ENCODE measurements at places on chromosomes 7 and 10.

- DNase-seq: no peak
Measured at GRCh38 chr10:125607689-125608290, 75.2 kb downstream of the TEX36 start.

DNA sequence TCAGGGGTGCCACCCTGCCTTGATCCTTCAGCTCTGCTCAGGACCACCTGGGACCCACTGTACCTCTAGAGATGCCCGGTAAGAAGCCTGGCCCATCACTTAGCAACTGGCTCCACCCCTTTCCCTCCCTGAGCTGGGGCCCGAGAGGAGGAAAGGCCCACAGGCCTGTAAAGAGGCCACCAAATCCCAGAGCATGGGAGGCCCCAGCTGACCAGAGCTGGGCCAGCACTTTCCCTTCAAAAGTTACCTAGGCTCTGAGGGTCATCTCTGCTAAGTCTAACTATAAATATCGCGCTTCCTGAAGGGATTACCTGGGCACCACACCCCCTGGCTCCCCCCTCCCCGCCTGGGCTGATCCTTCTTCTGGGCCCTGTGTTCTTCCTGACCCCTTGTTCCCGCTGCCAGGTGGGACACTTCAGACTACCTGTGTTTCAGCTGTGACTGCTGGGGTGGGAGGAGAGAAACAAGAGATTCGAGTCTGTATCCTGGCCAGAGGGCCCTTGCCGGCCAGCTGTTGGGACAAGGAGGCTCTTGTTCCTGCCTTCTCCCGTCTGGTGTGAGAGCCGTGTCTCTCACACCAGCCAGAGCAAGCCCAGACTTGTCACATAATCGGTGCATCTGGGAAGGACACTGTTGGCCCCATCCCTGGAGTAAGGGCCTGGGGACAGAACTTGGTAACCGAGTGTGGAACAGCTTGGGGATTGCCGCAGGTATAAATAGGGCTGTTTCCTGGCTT, 22.8 kb upstream of the ANKRD2 start:
- DNase-seq: no peak

DNA sequence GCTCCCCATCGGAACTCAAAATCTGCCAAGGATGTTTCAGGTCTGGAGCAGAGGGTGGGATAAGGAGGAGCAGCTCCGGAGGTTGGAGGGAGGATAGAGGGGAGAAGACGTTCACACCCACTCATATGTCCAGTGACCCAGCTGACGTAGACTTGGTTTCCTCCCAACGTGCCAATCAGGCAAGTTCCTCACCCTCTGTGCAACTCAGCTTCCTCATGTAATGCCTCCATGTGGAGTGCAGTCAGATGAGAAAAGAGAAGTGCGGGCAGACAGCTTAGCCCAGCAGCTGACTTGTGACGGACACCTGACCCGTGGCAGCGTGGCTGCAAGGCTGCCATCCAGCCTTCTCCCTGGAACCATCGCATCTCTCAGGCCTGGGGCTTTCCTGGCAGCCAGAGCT, 86.8 kb downstream of the NPTX2 start:
- DNase-seq: no peak

DNA sequence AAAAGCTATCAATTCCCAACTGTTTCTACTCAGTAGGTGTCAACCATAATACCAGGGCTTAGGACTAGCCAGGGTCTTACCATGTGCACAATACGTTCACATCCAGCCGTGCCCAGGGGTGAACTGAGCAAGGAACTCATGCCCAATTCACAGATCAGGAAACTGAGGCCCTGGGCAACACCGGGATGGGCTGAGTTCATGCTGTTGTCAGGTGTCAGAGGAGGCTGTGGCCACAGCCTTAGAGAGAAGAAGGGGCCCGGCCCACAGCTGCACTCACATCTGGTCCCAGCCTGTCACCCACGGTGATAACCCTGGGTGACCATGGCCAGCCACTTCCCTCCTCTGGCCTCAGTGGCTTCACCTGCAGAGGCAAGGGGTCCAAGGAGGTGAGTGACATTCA, 92.0 kb downstream of the FAM53B start:
- DNase-seq: no peak

DNA sequence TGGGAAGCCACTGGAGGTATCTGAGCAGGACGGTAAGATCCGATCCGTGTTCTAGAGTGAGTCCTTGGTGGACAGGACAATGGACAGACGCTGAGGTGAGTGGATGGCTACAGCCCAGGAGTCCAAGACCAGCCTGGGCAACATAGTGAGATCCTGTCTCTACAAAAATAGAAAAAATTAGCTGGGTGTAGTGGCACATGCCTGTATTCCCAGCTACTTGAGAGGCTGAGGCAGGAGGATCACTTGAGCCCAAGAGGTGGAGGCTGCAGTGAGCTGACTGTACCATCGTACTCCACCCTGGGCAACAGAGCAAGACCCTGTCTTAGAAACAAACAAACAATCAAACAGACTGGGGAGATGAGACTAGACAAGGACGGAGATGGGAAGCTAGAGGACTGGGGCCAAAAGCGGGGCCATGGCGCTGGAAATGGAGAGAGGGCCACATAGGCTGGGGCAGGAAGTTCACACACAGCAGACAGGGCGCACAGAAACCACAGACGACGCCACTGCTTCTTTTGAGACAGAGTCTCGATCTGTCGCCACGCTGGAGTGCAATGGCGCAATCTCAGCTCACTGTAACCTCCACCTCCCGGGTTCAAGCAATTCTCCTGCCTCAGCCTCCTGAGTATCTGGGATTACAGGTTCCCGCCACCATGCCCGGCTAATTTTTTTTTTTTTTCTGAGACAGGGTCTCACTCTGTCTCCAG, 24.7 kb downstream of the DAGLB start:
- DNase-seq: no peak

DNA sequence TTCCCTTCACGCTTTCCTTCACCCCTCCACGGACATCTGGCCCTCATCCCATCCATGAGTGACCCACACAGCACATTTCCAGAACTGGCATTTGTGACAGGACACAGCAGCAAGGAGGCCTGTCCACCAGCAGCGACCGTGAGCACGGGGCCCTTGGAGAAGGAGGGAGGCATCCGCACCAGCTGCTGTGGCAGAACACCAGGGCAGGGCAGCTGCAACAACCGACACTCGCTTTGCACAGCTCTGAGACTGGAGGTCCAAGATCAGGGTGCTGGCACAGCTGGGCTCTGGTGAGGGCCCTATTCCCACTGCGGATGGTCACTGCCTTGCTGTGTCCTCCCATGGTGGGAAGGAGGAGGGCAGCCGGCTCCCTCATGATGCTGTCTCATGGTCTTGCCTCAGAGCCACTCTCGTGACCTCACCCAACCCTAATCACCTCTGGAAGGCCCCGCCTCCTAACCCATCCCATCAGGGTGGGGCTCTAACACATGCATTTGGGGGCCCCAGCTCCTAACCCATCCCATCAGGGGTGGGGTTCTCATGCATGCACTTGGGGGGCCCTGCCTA, 36.7 kb downstream of the PTPRN2 start:
- no peak for DNase-seq

DNA sequence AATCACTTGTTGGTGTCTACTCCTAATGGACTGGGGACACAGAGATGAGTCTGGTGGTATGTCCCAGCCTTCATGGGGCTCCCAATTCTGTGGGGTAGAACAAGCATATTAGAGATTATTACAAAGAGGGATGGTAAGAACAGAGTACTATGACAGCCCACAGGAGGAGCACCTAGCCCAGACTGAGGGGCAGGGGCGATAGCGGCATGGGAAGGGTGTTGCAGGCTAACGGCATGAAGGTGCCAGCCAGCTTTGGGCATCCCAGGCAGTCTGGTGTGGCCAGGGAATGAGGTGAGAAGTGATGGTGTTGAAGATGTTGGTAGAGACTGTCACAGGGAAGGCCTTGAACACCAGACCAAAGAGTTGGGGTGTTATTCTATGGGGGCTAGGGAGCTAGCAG, 280.0 kb downstream of the RPS24 start:
- peak; percentile 9 for DNase-seq

- DNase-seq: no peak
Measured at GRCh38 chr10:71330789-71331404, 11.8 kb downstream of the SLC29A3 start.

GRCh38 chr10:79927111-79927828, 21.6 kb downstream of the SFTPD start:
- DNase-seq: no peak

- no peak for DNase-seq
Measured at GRCh38 chr10:86538547-86538946, 17.0 kb upstream of the WAPL start.

DNA sequence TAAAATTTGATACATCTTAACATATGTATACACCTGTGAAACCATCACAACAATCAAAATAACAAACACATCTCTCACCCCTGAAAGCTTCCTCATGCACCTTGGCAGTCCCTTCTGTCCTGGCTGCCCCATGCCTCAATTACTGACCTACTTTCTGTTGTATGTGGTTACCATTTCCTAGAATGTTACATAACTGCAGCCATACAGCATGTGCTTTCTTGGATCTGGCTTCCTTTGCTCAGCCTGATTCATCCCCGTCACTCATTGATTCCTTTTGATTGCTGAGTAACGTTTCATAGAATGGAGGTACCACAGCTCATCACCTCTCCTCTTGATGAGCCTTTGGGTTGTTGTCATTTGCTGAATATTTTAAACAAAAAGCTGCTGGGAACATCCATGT, 165.3 kb downstream of the CELF2 start:
- DNase-seq: no peak

GRCh38 chr7:75872073-75872782, 6.6 kb upstream of the RHBDD2 start:
- DNase-seq: no peak

DNA sequence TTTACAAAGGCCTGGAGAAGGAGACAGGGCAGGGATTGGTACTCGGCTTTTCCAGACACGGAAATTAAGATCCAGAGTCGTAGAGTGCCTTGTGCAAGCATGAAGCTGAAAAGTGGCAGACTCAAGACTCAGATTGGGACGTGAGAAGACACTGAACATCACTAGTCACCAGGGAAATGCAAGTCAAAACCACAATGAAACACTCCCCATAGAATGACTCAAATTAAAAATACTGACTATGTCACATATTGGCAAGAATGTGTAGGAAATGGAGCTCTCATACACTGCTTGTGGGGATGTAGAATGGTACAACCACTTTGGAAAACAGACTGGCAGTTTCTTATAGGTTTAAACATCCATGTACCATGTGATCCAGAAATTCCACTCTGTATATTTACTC, 472.0 kb downstream of the RPS24 start:
- no peak for DNase-seq

GRCh38 chr10:3757638-3758490, 27.1 kb downstream of the KLF6 start:
- DNase-seq: peak; percentile 70

- DNase-seq: peak; percentile 59
Measured at GRCh38 chr7:42869131-42870020, 42.5 kb downstream of the C7orf25 start.

DNA sequence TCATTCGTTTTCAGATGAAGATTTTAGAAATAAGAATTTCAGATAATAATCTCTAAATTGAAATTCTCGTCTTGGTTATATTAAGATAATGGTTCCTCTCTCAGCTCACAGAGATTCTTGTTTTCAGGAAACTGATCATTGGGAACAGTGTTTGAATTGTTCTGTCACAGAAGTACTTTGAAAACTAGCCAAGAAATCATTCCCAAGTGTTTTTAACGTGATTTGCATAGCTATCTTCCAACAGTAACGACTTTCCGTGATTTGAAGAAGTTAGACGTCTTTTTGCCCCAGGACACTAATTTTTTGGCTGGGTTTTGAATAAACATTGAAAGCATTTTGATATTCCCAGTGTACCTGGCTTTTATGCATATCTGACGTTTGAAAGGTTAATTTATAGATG, 116.0 kb downstream of the CDCA7L start:
- no peak for DNase-seq

GRCh38 chr10:15865304-15865703, 5.0 kb upstream of the MINDY3 start:
- no peak for DNase-seq

DNA sequence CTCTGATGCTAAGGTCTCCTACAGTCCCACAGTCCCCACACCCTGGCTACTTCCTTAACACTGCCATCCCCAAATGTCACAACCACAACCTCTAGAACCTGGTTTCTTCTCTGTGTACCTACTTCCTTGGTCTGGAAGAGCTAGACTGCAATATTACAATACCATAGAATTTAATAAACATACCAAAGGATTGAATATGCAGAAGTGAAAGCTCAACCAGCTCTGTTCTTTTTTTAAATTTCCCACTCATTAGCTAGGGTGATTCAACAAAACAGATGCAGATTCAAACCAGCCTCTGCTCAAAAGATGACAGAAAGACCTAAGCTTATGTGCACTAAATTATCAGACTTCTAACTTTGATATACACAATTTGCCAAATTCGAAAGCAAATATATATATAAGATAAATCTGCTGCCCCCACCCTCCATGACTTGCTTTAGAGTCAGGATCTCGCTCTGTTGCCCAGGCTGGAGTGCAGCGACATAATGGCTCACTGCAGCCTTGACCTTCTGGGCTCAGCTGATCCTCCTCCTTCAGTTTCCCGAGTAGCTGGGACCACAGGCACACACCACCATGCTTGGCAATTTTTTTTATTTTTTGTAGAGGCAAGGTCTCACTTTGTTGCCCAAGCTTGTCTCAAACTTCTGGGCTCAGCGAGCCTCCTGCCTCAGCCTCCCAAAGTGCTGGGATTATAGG, 212.6 kb downstream of the CHCHD3 start:
- DNase-seq: no peak

DNA sequence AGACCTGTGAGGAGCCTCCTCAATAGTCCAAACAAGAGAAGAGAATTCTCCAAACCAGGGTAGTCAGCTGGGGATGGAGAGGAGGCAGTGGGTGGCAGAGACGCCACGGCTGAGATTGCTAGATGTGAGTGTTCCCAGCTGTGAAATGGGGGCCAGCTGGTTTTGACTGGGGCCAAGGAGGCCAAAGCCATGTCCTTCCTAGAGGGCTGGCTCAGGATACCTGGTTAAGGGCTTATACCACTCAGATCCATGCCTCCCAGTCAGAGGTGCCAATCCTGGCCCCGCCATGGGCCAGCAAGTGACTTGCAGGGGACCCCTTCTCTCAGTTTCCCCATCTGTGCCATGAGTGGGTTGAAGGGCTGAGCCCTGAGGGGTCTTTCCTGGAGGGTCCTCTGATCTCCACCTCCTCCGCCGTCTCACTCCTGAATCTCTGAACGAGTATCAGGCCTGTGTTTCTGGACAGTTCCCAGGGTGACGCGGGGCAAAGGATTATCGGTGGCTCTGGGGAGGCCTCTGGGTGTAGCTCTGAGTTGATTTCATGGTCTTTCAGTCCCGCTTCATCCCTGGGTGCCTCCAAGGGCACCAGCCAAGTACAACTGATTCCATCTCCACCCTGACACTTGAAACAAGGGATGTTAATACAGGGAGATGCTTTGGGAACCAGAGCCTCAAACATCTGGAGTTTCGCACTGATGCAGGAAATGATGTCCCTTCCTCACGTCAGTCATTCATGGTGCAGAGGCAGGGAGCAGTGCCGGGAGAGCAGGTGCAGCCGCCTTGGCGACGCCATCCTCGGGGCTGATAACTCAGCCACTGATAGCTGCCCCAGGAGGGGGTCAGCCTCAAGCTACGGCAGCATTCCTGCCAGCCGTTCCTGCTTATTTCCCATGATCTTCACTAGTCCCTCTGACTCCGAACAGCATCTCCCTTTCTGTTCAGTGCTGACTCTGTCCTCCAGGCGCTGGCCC, 126.7 kb downstream of the RGS10 start:
- DNase-seq: no peak

GRCh38 chr10:127196282-127197153, at the start of gene INSYN2A:
TSS of gene INSYN2A (minus strand) at chr10:127196591. CDS start at chr10:127176395, 20,196 bp downstream.
- peak; percentile 6 for DNase-seq

Measured in stimulated activated CD4-positive, alpha-beta T cell treated with anti-CD3 and anti-CD28 coated beads, Interleukin-2, amount 100 ng/mL, for 24 hours (primary cell).